ENCODE measurements at places on chromosomes 3 and 15. TPM values are rescaled to one million over a fixed set of nuclear protein-coding genes. Genes with fewer than 3 reads are reported as not detected.

RPP25 gene
- polyA plus RNA-seq = 2.5 TPM

KCNMB3 gene
- 5.9 TPM for polyA plus RNA-seq

CAPN7 gene
- polyA plus RNA-seq = 46.6 TPM

CASR gene
- 24.8 TPM for polyA plus RNA-seq

BDH1 gene
- polyA plus RNA-seq = 40.0 TPM

FANCD2OS gene
- polyA plus RNA-seq = not detected

MESP2 gene
- 0.28 TPM for polyA plus RNA-seq

FEZF2 gene
- polyA plus RNA-seq = not detected

NR1I2 gene
- polyA plus RNA-seq = 0.54 TPM

SLC7A14 gene
- polyA plus RNA-seq = 1.6 TPM

PLSCR2 gene
- polyA plus RNA-seq = 1.8 TPM

PLA2G4D gene
- 0.04 TPM for polyA plus RNA-seq

CNBP gene
- 458 TPM for polyA plus RNA-seq

SLC28A1 gene
- 5.3 TPM for polyA plus RNA-seq

DUOXA2 gene
- polyA plus RNA-seq = not detected

CEP19 gene
- polyA plus RNA-seq = 6.2 TPM

LRCH3 gene
- 36.0 TPM for polyA plus RNA-seq

All from right renal cortex interstitium (tissue), 3 donors.